Upper lobe of left lung (tissue), 6 donors: ENCODE measurements at places on chromosomes 12 and 14.

GRCh38 chr12:58414398-58414871 is 473.1 kb downstream of the ATP23 start:
- DNase-seq, result no peak

- no peak for DNase-seq
Measured at GRCh38 chr12:59067083-59067482, 146.8 kb upstream of the LRIG3 start.

- DNase-seq, result peak; percentile 93
Measured at GRCh38 chr12:130162267-130162666, at the start of gene FZD10. TSS of gene FZD10 (plus strand) at chr12:130162464. CDS start at chr12:130162943, 479 bp downstream.

- DNase-seq, result no peak
Measured at GRCh38 chr12:58931518-58931917, 11.2 kb upstream of the LRIG3 start.

- no peak for DNase-seq
Measured at GRCh38 chr14:58907803-58908202, 270.0 kb downstream of the DACT1 start.

DNA sequence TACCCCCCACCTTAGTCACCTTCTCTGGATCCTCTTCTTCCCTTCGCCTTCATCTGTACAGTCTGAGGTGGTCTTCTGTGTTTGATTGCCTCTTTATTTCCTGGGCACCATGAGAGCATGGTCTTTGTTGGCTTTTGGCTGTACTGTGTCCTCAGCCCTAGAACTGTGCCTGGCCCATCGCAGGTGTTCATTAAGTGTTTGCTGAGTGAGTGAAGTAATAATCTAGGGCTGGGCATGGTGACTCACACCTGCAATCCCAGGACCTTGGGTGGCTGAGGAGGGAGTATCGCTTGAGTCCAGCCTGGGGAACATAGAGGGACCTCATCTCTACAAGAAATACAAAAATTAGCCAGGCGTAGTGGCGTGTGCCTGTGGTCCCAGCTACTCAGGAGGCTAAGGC is 13.9 kb downstream of the ALDH2 start:
- DNase-seq, result peak; percentile 78

DNA sequence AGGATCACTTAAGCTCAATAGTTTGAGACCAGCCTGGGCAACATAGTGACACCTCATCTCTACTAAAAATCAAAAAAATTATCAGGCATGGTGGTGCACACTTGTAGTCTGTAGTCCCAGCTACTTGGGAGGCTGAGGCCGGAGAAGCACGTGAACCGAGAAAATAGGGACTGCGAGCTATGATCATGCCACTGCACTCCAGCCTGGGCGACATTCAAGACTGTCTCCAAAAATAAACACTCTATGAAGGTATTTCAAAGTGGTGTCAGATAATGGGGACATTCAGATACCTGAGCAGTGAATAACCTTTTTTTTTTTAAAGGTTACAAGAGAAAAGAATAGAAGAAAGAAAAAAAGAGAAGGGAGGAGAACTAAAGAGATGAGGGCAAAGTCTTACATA is 98.1 kb downstream of the MED13L start:
- DNase-seq, result no peak

- no peak for DNase-seq
Measured at GRCh38 chr14:85332401-85332800, 197.5 kb upstream of the FLRT2 start.

DNA sequence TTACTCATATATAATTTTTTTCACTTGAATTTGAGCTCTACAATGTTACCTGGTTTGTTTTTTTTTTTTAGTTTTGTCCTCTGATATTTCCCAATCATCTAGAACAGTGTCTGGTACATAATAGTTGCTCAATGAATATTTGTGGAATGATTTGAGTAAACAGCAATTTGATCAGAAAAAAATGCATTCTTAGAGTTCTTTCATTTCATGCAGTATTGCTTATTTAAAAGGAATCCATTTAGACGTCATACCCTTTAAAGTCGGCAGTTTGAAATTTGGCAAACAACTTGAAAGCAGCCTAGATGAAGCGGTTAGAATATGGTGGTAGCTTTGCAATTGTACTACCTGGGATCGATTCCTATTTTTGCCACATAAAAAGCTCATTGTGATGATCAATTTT is 140.0 kb downstream of the PDE3A start:
- no peak for DNase-seq

GRCh38 chr14:104935026-104935650 is 10.5 kb downstream of the PLD4 start:
- DNase-seq, result no peak

DNA sequence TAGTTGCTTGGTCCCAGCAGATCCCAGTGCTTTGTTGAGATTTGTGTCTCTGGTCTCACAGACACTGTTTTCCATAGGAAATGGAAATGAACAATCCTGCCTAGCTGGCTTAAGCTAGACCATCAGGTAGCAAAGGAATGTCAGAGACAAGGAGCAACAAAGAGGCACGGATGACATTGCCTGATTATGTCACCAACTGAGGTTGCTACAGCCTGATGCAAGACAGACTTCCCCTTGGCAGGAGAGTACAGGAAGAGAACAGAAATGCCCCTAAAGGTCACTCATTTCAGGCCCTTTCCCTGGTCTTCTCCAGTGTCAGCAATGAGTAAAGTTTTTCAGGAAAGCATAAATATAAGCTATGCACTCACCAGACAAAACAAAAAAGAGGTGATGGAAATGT is 2.0 kb upstream of the PRB2 start:
- no peak for DNase-seq

DNA sequence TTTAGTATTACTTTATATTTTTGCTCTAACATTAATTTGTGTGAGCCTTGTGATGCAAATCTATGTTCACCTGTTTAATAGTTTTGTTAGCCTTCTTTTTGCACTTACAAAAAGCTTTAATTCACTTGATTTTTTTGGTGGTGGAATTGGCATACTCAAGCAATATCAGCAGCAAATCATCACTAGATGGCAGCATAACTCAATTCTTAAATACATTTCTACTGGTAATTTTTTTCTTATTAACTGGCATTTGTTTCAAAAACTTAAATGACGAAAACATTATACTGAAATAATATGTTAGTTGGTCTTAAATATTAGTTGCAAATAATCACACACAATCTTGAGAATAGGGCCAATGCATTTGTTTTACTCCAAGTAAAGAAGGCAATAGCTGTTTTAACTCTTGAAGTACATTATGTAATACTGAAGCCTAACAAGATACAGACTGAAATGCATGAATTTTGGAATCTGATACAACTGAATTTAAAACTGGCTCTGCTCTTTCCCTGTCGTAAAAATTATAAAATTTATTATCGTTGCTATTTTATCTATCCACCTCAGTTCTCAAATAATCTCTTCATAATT is 151.5 kb downstream of the ATXN7L3B start:
- no peak for DNase-seq

DNA sequence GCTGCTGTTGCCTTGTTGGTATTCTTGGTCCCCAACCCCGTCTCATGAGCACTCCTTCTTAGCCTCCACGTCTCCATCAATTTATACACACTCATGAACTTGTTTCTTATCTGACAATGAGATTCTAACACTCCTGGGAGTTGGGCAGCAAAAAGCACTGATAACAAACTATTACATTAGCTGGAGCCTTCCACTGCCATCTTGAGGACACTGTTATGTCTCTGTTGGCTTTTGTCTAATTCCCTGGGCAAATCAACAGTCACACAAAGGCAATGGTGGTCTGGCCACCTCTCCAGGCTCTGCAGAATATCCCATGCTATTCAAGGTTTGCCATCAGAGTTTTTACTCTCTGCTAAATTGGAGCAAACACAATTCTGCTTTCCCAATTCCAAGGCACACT is 117.8 kb upstream of the COCH start:
- DNase-seq, result no peak

DNA sequence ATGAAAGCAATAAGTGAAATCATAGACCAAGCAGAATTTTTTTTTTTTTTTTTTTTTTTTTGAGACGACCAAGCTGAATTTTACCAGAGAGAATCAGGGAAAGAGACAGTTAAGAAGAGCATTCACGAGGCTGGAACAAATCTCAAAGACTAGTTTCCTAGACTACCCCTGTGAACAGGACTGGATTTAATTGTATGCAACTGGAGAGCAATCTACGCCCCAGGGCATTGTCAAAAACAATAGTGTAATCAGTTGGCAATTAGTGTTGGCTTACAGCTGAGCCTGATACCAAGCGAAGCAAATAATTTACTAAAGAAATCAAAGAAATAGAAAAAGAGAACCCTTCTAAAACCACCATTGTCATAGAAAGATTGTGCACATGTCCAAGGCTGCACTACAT is 232.9 kb upstream of the CPNE8 start:
- no peak for DNase-seq

DNA sequence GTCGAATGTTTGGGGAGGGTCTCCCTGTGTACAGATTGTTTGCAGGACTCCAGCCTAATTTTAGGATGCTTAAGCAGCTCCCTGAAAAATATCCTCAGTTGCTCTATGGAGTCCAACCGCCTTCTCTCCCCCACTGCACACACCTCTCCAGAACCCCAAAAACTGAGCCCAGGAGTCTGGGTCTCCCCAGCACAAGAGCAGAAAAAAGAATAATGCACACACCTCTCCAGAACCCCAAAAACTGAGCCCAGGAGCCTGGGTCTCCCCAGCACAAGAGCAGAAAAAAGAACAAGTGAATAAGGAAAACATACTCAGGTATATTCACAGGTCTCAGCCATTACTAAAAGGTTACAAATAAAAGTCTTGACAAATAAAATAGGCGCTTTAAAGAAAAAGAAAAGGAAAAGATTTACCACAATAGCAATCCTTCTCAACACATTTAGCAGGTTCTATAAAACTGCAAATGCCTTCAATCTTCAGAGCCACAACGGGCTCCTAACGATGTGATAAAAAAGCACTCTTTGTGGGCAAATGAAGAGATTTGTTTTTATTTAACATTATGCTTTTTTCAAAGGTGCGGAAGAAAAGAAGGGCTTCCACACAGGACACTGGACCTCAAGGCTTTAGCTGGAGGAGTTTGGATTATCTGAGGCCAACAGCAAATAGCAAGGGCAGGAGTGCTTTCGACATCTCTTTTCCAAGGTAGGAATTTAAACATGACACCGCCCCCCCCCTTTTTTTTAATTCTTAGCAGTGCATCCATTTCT is 8.2 kb downstream of the BCL11B start:
- DNase-seq, result no peak

GRCh38 chr12:53997204-53998109 is 2.5 kb upstream of the HOXC9 start:
- no peak for DNase-seq

DNA sequence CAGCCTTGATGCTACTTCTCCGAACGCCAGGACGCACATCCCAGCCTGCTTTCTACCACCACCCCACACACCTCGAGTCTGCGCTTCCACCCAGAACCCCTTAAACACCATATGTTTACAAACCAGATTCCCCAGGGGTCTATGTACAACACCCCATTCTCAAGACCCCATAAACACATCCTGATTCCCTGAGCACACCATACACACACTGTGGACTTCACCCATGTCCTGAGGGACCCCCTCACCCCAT is 733 bp downstream of the TTC7B start:
- DNase-seq, result no peak

DNA sequence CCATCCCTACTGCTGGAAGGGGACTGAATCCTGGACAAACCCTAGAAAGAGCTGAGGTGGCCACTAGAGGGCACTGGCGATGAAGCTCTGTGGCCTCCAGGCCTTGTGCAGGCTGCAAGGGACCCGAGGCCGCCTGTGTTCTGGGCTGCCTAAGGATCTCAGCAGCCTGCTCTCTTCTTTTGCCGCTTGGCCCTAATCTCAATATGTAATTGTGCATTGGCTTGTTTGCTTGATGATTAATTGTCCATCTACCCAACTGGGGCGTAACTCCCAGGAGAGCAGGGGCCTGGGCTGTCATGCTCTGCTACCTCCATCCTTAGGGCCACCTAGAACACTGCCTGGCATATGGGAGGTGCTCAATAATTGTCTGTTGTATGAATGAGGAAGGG is 73.8 kb downstream of the SYNE3 start:
- no peak for DNase-seq

DNA sequence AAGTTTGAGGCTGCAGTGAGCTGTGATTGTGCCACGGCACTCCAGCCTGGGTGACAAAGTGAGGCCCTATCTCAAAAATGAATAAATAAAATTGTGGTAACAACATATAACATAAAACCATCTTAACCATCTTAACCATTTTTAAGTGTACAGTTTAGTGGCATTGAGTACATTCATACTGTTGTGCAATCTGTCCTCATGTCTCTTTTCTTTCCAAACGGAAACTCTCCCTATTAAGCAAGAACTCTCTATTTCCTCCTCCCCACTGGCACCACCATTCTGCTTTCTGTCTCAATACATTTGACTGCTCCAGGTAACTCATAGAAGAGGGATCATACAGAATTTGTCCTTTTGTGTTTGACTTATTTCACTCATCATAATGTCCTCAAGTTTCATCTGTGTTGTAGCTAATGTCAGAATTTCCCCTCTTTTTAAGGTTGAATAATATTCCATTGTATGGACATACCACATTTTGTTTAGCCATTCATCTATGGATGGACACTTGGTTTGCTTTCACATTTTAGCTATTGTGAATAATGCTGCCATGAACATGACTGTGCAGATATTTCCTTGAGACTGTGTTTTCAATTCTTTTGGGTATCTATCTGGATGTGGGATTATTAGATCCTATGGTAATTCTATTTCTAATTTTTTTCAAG is 4.4 kb upstream of the MARK3 start:
- DNase-seq, result no peak

DNA sequence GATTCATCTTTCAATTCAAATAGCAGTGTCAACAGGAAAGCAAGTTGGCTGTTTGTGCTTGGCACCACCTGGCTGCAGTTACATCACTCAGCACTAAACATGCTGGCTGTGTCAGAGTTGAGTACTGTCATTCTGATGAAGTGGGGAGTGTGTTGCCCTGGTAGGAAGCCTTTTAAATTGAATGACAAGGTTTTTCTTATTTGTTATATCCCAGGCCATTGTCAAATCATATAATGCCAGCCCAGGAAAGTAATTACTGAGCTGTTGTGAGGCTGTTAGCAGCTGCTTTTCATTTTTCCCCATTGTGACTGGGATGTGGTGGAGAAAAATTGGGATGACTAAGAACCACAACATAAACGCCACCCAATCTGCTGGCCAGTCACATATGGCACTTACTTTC is 106.5 kb upstream of the PRKD1 start:
- no peak for DNase-seq
